ENCODE measurements at places on chromosomes 16 and 17. TPM values are rescaled to one million over a fixed set of nuclear protein-coding genes. Genes with fewer than 3 reads are reported as not detected.

The TMEM238L gene
- polyA plus RNA-seq, result not detected

The MYH3 gene
- polyA plus RNA-seq, result 9.4 TPM

The ITGAD gene
- polyA plus RNA-seq, result 0.19 TPM

The ACAP1 gene
- 471 TPM for polyA plus RNA-seq

The CENPT gene
- 165 TPM for polyA plus RNA-seq
